ENCODE measurements at places on chromosomes 1 and 21. TPM values are rescaled to one million over a fixed set of nuclear protein-coding genes. Genes with fewer than 3 reads are reported as not detected.

SIPA1L2 gene
- 1.6 TPM for total RNA-seq

KCND3 gene
- total RNA-seq = 0.16 TPM

NUAK2 gene
- 21.7 TPM for total RNA-seq

HPDL gene
- total RNA-seq = 0.38 TPM

EFNA3 gene
- 1.1 TPM for total RNA-seq

C1orf50 gene
- total RNA-seq = 12.7 TPM

DNA sequence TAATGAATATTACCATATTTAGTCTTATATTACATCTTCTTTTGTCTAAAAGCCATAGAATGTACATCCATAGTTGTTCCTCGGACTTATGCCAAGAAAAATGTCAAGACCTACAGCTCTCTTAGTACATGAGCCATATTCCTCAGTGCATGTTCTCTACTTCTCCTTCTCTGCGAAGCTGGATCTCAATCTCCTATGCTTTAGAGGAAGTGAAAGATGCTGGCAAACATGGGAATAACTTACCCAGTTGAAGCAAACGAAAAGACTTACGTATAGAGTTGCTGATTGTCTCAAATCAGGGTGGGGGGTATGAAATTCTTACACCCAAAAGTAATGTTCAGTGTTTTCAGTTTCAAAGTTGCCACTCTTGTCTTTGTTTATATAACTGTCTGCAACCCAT, 32.7 kb downstream of the OR13G1 start:
- H3K4me3 ChIP-seq = no peak overlapping the region
- no peak overlapping the region for H3K27ac ChIP-seq
- H3K27me3 ChIP-seq = no peaks in the 10 kb centered on the region
- DNase-seq = no peak
- no peaks in the 10 kb centered on the region for H3K36me3 ChIP-seq
- H3K4me1 ChIP-seq = no peaks in the 10 kb centered on the region

GRCh38 chr1:8378178-8378577, 60.3 kb downstream of the SLC45A1 start:
- no peak for DNase-seq
- H3K36me3 ChIP-seq = no peaks in the 10 kb centered on the region
- H3K27me3 ChIP-seq = no peaks in the 10 kb centered on the region
- H3K4me1 ChIP-seq = peaks cover 31% of the 10 kb centered on the region
- H3K4me3 ChIP-seq = no peak overlapping the region

GRCh38 chr1:17819129-17819802, 64.1 kb downstream of the ACTL8 start:
- DNase-seq = no peak
- H3K4me3 ChIP-seq = no peak overlapping the region
- no peak overlapping the region for H3K27ac ChIP-seq

- no peak overlapping the region for H3K4me3 ChIP-seq
- H3K4me1 ChIP-seq = peaks cover 31% of the 10 kb centered on the region
- no peak overlapping the region for H3K27ac ChIP-seq
- no peaks in the 10 kb centered on the region for H3K36me3 ChIP-seq
- DNase-seq = no peak
Measured at GRCh38 chr1:93992954-93993353, 83.7 kb upstream of the GCLM start.

- no peak for DNase-seq
- H3K27me3 ChIP-seq = peaks cover 4% of the 10 kb centered on the region
- H3K4me1 ChIP-seq = peaks cover 19% of the 10 kb centered on the region
- H3K36me3 ChIP-seq = no peaks in the 10 kb centered on the region
- H3K4me3 ChIP-seq = no peak overlapping the region
Measured at GRCh38 chr21:42659416-42660117, 6.1 kb downstream of the PDE9A start.

GRCh38 chr1:160376525-160377131, 9.8 kb downstream of the NHLH1 start:
- no peaks in the 10 kb centered on the region for H3K27me3 ChIP-seq
- DNase-seq = no peak
- no peak overlapping the region for H3K4me3 ChIP-seq

DNA sequence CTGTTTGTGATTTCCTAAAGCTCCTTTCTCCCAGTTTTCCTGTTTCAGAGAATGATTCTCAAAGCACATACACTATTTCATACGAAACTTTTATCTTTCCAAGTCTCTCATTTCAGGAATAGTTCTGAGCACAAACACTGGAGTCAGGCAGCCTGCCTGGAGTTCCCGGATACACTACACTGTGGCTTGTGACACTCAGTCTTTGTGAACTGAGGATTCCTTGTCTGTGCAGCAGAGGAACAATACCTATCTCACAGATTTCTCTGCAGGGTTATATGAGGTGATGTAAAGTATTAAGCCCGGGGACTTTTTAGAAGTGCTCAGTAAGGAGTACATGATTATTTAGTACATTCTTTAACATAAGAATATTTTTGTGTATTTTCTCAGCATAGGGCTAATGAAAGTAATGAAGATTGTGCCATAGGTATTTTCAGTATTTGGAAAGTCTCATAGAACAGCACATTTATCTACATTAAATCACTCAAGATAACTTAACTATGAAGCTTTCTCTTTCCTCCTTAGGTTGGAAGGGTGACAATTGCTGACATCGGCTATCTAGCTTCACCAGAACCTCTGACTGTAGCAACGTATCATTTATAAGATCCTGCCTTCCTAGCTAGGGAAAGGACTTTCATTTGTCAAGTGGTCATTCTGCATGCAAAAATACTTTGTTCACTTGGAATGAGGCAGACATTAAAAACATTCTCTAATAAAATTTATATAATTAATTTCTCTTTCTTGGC, 12.9 kb downstream of the GBP2 start:
- no peaks in the 10 kb centered on the region for H3K27me3 ChIP-seq
- DNase-seq = no peak
- H3K4me3 ChIP-seq = no peak overlapping the region
- H3K27ac ChIP-seq = no peak overlapping the region
- H3K4me1 ChIP-seq = no peaks in the 10 kb centered on the region

DNA sequence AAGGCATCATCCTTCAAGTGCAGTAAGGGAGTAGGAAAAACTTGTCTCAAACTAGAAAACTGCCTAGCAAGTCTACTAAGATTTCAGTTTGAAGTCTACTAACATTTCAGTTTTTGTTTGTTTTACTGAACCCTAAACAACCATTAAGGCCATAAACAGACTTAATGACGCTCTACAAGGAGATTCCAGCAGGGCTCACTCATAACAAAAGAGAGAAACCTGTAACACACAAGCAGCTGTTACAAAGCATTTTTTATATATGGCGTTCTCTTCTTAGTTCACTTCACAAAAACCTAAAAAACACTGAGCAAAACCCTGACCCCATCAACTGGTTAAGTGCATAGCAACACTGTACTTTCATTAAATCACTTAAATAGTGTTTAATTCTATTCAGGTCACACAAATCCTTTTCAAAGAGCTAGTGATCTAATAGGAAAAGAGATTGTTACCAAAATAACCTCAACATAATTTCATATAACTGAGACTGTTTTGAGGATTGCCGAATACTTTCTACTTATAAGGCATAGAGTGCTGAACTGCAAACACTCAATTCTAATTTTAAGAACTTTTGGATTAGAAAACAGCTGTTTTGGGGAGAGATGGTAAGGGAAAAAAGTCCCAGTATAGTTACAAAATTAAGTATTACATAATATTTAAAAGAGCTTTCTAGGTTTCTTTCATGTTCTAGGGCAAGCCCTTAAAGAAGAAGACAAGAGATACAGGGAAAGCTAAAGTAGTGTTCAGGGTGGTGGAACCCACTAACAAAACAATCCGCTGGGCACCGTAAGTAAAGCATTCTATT, 1.4 kb downstream of the B3GALNT2 start:
- no peak for DNase-seq
- H3K4me3 ChIP-seq = peak overlapping the region; percentile 98
- no peaks in the 10 kb centered on the region for H3K27me3 ChIP-seq
- H3K36me3 ChIP-seq = no peaks in the 10 kb centered on the region

DNA sequence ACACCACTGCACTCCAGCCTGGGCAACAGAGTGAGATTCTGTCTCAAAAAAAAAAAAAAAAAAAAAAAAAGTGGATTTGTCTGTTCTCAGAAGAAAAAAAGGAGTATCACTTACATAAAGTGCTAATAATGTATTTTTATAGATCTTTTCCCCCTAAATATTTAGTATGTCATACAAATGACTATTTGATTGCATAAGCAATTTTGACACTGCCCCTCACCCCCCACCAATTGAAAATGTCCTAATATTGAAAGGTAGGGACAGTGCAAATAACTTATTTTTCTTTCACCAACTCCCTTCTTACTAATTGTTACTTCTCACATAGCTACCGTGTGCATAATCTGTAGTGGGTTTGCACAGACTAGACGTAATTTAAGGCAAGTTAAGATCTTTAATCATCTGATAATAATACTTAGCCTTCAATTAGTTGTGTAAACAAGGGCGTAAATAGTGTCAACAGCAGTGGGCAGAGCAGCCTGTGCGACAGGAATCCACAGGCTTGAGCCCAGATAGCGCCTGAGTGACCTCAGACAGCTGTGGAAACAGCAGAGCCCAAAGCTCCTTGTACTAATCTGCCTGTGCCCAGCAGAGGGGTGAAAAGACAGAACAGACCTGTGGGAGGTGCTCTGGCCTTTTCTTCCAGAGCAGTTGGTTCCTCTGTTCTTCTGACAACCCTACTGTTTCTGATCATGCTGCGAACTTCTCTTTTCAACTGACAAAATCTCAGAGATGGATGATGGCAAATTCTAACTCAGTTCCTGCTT, 4.5 kb upstream of the IER5 start:
- no peaks in the 10 kb centered on the region for H3K36me3 ChIP-seq
- no peaks in the 10 kb centered on the region for H3K27me3 ChIP-seq
- no peak overlapping the region for H3K4me3 ChIP-seq
- DNase-seq = peak; percentile 84
- peaks cover 5% of the 10 kb centered on the region for H3K4me1 ChIP-seq

DNA sequence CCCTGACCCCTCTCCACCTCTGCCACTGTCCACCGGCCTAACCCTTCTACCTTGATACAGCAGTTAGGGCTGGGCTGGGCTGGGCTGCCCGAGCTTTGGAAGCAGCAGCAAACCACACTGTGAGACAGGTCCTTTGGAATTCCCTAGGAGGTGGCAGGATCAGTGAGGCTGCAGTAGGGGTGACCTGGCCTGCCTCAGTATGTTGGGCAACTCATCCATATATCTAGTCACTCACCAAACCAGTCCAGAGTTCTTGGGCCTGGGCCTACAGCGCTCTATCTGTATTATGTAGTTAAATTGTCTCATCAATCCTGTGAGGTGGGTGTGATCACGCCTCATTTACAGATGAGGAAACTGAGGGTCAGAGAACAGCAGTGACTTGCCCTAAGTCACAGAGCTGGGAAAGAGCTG, 13.3 kb upstream of the SYNC start:
- no peaks in the 10 kb centered on the region for H3K27me3 ChIP-seq
- no peak overlapping the region for H3K4me3 ChIP-seq
- no peak for DNase-seq
- no peaks in the 10 kb centered on the region for H3K36me3 ChIP-seq
- H3K27ac ChIP-seq = no peak overlapping the region

DNA sequence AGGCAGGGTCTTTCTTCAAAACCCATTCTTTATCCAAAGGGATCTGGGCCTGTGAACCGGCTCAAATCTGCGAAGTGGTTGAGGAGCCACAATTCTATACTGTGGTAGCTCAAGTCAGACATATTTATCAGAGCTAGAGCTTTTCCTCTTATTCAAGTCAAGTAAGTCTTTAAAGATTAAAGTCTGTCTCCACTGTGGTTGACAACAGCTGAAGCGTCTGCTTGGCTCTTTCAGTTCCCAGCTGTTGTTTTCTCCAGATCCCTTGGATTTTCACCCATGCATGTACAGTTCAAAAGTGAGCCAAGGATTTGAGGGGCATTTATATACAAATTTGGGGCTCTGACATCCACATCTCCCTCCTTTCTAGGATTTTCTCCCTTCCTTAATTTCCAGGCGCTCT, 66.9 kb downstream of the C1orf185 start:
- DNase-seq = no peak
- H3K36me3 ChIP-seq = no peaks in the 10 kb centered on the region
- H3K27me3 ChIP-seq = peaks cover 2% of the 10 kb centered on the region
- H3K27ac ChIP-seq = no peak overlapping the region
- H3K4me3 ChIP-seq = no peak overlapping the region
- no peaks in the 10 kb centered on the region for H3K4me1 ChIP-seq

GRCh38 chr1:114099268-114099667, 54.4 kb downstream of the SYT6 start:
- peaks cover 7% of the 10 kb centered on the region for H3K4me1 ChIP-seq
- H3K27me3 ChIP-seq = no peaks in the 10 kb centered on the region
- H3K27ac ChIP-seq = no peak overlapping the region
- H3K36me3 ChIP-seq = no peaks in the 10 kb centered on the region
- no peak for DNase-seq
- no peak overlapping the region for H3K4me3 ChIP-seq

GRCh38 chr21:24290151-24290833, 1317.0 kb downstream of the MRPL39 start:
- no peaks in the 10 kb centered on the region for H3K36me3 ChIP-seq
- H3K4me3 ChIP-seq = no peak overlapping the region
- no peak overlapping the region for H3K27ac ChIP-seq
- no peak for DNase-seq
- H3K27me3 ChIP-seq = no peaks in the 10 kb centered on the region
- no peaks in the 10 kb centered on the region for H3K4me1 ChIP-seq

DNA sequence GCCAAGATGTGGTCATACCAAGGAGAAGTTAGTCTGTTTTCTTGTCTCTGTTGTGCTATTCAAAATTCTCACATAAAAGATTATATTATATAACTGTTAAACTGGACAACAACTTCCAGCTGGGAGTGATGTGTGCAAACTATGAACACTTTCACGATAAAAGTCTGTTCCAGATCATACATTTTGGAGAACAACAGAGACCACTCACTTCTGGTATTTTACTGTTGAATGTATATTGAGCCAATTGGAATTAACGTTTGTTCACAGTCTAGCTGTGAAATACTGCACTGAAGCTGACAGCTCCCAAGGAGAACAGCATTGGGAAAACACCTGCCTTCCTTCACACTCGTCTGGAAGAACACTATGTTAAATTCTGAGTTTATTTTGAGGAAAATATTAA, 860 bp upstream of the SHCBP1L start:
- DNase-seq = no peak
- H3K4me3 ChIP-seq = no peak overlapping the region
- peaks cover 11% of the 10 kb centered on the region for H3K27me3 ChIP-seq
- H3K4me1 ChIP-seq = peaks cover 3% of the 10 kb centered on the region
- H3K27ac ChIP-seq = no peak overlapping the region
- H3K36me3 ChIP-seq = no peaks in the 10 kb centered on the region

DNA sequence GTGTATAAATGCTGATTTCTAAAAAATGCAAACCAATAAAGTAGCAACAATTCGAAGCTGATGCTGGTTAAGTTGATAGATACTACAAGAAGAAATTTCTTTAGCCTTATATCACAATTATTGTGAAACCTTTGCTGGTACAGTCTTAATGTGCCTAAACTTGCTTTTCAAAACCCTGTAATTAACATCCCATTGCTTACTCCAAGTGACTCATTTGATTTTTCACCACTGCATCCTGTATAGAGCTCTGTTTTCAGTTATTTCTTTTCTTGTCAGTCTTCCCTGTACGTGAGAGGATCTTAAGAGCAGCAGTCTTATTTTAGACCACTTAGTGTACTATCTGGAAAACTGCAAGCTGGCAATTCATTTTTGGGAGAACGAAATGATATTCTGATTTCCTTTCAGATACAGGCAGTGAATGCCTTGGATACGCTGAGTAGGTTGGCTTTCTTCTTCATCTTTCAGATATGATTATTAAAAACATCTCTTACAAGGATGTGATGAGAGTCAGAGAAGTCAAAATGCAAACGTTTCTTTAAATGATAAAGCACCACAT, 210.3 kb downstream of the KCTD3 start:
- no peak for DNase-seq
- no peaks in the 10 kb centered on the region for H3K36me3 ChIP-seq
- no peaks in the 10 kb centered on the region for H3K27me3 ChIP-seq
- no peak overlapping the region for H3K4me3 ChIP-seq
- no peaks in the 10 kb centered on the region for H3K4me1 ChIP-seq
